ENCODE measurements at places on chromosomes 7 and 10.

DNA sequence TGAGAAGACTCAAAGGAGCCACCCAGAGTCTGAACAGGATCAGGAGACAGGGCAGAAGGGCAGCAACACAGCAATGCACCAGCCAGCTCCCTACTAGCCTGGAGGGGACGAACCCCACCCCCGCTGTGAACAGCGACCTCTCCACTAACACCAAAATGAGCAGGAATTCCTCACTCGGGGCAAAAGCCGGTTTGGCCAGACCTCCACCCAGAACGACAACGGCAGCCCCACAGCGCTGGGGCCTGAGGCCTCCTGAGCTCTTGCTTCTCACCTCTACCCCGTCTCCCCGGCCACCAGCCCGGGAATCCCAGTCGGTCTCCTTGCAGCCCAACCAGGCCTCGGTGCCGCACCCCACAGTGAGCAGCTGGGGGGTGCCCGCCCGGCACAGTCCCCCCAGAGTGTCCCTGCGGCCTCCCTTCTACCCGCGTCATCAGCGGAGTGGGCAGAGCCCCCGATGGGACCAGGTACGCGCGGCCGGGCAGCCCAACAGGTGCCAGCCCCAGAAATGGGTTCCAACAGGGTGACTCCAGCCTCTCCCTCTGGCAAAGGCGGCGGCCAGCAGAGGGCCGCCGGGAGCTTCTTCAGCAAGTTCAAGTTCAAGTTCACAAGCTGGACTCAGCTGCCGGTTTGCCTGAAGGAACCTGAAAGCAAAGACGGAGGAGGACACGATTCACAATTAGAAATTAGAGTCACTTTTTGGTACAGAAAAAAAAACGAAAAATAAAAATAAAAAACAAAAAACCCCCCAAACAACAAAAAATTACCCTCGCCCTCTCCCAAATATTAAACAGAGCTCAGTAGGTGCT is 129.0 kb downstream of the MARCHF5 start:
- peak; percentile 60 for DNase-seq

GRCh38 chr7:31695859-31696614 is 9.0 kb downstream of the PPP1R17 start:
- DNase-seq = peak; percentile 72

GRCh38 chr7:49500741-49501140 is 272.7 kb upstream of the VWC2 start:
- no peak for DNase-seq

DNA sequence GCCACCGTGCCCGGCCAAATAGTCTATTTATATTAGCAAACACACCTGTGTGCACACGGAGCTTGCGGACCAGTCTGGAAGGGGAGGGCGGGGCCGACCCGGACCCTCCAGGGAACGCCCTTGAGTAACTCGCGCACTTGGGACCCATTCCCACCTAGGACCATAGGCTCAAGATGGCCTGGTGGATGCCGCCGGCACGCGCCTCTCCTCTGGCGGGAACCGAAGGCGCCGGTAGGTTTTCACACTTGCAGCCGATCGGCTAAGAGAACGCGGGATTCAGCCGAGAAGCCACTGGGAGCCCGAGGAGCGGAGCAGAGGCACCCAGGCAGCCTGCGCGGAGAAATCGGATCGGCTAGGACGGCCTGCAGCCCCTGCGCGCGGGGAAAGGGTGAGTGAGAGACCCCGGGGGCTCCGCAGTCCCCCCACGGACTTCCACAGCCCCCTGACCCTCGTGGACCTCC is 18.9 kb downstream of the IFT22 start:
- no peak for DNase-seq

- DNase-seq = no peak
Measured at GRCh38 chr7:115805458-115805857, 225.1 kb downstream of the TFEC start.
